NCI-H1092 (cell line): ENCODE measurements at places on chromosomes 6 and 20.

DNA sequence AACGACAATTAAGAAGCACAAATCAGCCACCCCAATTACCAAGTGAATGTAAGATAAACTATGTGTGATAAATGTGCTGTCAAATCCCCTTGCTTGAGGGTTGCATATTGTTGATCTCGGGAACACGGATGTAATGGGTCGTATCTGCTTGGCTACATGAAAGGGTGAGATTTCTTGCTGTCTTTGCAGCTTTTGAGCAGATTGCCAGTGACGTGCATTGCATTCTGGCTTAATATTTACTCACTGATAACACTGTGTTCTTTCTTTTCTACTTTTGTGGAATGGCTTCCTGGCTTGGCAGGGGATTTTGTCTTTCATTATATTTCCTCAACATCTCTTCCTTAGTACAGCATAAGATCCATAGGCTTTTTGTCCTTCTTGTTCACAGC lies 10.5 kb upstream of the FAM210B start:
- no peak for DNase-seq

DNA sequence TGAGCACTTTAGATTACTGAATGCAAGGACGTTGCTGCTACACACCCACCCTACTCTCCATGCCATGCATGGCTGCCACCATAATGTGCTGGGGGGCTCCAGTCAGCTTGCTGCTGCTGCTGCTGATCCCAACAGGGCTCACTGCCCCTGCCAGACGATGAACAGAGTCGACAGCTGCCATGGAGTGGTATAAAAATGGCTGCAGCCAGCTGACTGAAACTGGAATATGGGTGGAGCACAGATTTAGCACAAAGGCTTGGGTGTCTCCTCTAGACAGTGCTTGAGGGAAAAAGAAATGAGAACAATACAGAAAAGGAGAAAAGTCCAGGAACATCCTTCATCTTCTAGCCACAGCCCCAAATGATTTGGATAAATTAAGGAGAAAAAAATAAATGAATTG lies 150.7 kb downstream of the PDSS2 start:
- no peak for DNase-seq

- no peak for DNase-seq
Measured at GRCh38 chr6:112251171-112251875, 3.0 kb downstream of the LAMA4 start.

DNA sequence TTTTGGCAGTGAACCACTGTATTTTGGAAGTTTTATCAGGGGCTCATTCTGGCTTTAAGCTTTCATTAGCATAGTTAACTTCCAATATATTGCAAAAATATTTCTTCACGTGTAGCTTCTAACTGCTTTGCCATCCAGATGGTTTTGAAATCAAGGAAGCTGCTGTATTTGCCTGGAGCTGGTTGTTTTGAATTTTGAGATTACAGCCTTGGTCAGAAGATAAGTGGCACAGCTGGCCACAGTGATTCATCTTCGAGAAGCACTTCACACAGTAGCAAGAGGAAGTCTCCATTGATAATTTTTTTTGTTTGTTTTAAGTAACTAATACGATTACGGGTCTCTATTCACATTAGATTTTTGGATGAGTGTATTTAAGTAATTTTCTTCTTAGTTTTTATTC lies 3.8 kb downstream of the APCDD1L start:
- DNase-seq: no peak

DNA sequence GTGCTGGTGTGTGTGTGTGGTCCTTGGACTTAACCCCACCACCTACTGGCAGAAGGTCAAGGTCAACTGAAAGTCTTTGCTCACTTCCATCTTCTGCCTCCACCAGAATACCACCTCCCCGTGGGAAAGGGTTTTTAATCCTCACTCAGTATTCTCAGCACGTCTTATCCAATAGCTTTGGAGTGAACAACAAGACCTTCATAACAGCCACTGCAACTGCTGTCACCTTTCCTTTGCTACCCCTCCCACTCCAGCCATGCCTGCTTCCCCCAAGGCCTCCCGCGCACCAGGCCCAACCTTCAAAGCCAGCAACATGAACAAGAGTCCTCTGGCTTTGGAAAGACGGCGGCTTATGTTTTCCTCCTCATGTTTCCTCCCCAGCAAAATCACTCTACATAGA lies 787 bp upstream of the BTN2A2 start:
- no peak for DNase-seq

DNA sequence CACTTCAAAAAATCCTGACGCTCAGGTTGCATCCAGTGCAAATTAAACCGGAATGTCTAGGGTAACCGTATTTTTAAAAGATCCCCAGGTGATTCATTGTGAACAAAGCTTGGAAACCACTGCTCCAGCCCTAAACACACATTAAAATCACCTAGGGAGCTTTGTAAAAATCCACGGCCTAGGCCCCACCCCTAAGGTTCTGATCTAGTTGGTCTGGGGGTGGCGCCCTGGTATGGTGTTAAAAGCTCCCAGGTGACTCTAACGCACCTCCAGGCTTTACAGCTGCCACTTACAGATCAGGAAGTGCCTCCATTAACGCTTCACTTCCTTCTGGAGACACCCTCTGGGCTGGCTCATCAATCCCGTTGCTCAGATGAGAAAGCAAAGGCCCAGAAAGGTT lies 92.2 kb downstream of the GRM4 start:
- DNase-seq: no peak

- no peak for DNase-seq
Measured at GRCh38 chr6:89073014-89073620, 7.4 kb upstream of the PNRC1 start.

GRCh38 chr6:14910692-14911547 lies 334.9 kb upstream of the JARID2 start:
- no peak for DNase-seq

GRCh38 chr6:84639396-84639795 lies 125.0 kb downstream of the TBX18 start:
- no peak for DNase-seq

DNA sequence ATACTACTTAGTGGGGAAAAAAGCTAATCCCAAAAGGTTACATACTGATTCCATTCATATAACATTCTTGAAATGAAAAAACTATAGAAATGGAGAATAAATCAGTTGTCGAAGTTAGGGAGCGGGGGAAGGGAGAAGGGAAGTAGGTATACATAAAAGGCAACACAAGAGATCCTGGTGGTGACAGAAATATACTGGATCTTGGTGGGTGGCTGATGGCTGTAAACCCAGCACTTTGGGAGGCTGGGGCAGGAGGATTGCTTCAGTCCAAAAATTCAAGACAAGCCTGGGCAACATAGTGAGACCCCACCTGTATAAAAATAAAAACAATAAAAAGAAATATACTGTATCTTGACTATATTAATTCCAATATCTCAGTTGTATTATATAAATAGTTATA lies 105.7 kb upstream of the LGSN start:
- DNase-seq: no peak

DNA sequence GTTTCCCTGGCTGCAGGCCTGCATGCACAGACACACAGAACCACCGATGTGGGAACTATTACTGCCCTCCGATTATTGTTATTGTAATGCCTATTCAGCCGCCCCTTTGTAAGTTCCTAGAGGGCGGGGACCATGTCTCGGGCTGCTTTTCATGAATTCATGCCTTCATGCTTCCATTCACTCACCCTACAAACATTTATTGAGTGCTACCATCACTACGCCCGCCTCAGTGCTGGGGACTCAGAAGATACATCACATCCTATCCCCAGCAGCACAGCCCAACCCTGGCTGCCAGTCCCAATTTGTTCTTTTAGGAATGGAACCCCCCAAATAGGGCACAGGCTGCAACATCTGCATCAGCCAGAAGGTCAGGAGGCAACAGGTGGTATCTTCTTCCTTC lies 75.9 kb downstream of the FOXA2 start:
- DNase-seq: no peak

DNA sequence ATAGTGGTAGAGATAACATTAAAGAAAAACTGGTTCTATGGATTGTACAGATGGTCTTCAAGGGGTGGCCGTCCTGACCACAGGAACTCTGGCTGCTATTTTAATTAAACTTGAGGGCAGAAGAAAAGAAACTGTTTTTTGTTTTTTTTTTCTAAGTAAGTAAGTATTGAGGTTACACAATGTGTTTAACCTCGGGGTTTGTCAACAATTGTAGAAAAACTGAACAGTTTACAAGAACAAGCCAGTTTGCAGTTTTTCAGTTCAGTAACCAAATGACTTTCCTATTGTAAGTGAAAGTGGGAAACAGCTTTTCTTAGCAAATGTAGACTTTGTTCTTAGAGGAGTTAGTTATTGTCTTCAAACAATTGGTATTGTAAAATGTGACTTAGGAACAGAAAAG lies 77.0 kb downstream of the PLCB1 start:
- no peak for DNase-seq

DNA sequence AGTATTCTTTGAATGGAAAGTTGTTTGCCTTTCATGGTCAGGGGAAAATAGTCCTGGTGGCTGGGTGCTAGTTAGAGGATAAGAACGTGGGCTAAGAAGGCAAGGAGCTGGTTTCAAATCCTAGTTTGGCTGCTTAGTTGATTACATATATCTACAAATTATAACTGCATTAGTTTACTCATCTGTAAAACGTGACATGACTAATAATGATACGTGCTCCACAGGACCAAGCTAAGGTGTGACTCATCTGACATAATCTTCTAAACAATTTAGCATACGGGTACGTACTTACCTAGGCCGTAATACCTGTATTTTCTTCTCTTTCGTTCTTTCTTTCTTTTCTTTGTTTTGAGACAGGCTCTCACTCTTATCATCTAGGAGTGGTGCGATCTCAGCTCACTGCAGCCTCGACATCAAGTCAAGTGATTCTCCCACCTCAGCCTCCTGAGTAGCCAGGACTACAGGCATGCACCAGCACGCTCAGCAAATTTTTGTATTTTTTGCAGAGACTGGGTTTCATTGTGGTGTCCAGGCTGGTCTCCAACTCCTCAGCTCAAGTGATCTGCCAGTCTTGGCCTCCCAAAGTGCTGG lies 1274.2 kb upstream of the GJE1 start:
- no peak for DNase-seq

DNA sequence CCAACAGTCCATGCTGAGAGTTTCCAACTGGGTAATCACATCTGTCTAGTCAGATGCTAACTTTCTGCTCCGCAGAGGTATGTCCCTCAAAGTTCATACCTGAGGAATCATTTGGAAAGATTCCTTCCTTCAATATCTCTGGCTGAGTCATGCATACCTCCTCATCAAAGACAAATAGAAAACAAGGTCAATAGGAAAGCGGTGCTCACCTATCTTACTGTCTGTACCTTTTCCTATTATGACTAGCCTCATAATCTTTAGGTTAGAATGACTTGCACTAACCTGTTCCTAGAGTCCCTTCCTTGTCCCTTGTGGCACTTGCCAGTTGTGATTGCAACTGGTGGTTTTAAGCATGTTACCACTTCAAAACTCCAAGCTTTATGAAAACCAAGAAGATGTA lies 78.2 kb upstream of the PTPRK start:
- no peak for DNase-seq

DNA sequence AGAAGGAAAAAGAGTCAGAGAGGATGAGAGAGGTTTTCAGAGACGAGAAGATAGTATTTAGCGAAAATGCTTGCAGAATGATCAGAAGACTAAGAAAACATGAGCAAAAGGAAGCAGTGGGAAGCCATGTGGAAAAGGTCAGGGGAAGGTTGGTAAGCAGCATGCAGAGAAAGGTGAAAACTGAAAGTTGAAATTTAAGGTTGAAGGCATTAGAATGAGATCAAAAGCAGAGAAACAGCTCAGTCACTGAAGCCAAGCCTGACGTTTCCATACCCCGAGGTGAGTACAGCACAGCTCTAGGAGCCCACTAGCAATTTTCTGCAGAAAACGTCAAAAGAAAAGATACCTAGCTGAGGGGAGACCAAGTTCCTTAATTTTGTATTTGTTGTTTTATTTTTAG lies 19.1 kb upstream of the TFB1M start:
- no peak for DNase-seq

- no peak for DNase-seq
Measured at GRCh38 chr6:90098627-90099026, 198.0 kb downstream of the BACH2 start.

- DNase-seq: no peak
Measured at GRCh38 chr6:106142876-106143431, 56.8 kb downstream of the PRDM1 start.

DNA sequence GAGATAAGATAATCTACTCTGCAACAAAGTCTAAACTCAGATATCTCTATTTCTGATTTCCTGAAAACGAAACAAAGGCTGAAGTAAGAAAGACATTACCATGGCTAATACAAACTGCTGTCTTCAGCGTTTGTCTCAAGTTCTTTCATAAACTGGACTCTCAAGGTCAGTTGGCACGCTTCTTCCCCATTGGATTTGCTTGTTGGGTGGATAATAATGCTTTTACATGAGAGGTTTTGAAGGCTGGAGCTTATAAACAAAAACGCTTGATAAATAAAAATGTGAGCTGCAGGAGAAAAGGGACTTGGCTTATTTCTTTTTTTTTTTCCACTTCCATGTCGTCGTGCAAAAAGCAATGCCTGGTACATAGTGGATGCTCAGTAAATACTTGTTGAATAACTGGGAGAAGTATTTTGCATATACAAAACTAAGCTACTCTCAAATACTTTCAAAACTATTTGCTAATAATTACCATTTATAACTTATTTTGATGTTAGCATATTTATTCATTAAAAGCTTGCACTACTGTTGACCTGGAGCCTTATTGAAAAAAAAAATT lies 65.7 kb upstream of the EEF1A1 start:
- no peak for DNase-seq

- no peak for DNase-seq
Measured at GRCh38 chr6:7730784-7731227, 4.9 kb downstream of the BMP6 start.

- no peak for DNase-seq
Measured at GRCh38 chr6:148479497-148479896, 136.9 kb downstream of the SASH1 start.

DNA sequence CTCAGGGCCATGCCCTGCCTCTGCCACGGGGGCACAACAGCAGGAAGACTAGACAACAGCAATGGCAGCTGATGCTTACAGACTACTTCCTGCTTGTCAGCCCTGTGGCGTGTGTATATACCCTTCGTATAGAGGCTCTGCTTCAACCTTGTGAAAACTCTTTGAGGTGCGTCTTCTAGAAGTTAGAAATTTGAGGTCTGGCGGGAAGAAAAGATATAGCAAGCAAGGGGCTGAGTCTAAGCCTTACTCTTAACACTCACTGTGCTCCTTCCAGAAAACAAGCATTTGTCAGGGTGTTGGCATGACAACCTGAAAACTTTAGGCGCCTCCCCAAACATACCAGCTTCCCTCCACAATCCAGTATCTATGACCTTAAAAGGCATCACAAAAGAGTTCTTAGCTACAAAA lies 33.3 kb downstream of the JPH2 start:
- no peak for DNase-seq

- no peak for DNase-seq
Measured at GRCh38 chr6:90439586-90439985, 142.9 kb upstream of the BACH2 start.

- DNase-seq: no peak
Measured at GRCh38 chr20:1934156-1934555, 38.9 kb downstream of the SIRPA start.

DNA sequence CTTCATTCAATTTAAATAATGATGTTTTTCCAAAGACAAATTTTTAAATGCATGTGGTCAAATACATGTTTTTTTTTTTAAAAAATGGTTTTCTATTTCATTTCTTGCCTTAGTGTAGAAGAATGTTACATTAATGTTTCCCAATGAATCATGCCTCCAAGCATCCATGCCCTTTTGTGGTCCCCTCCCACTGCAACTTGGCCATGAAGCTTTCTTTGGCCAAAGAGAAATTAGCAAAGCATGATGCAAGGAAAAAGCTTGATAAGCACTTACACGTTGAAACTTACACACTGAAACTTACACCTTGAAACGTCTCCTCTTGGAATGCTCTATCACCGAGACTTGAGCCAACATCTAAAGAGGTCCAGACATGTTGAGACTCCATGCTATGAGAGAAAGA lies 93.0 kb upstream of the ELOVL5 start:
- DNase-seq: no peak

GRCh38 chr20:46000262-46000996 lies 8.3 kb upstream of the MMP9 start:
- DNase-seq: no peak
